ENCODE measurements at places on chromosomes 12 and 14. TPM values are rescaled to one million over a fixed set of nuclear protein-coding genes. Genes with fewer than 3 reads are reported as not detected.

DNA sequence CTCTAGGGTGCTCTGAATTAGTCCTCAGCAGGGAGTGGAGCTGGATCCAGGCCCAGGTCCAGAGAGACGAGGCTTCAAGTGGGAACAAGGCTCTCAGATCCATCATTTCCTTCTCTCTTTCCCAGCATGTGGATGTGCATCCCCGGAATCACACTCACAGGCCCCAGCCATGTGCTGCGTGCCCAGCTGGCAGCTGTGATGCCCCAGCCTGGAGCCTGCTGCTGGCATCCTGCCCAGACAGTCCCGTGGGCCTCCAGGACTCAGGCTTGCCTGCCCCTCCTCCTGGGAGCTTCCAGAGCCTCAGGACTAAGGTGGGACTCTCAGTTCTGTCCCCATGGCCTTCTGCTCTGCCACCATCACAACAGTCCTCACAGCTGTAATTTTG, 6.2 kb upstream of the KRT84 start:
- peak; percentile 53 for DNase-seq

DNA sequence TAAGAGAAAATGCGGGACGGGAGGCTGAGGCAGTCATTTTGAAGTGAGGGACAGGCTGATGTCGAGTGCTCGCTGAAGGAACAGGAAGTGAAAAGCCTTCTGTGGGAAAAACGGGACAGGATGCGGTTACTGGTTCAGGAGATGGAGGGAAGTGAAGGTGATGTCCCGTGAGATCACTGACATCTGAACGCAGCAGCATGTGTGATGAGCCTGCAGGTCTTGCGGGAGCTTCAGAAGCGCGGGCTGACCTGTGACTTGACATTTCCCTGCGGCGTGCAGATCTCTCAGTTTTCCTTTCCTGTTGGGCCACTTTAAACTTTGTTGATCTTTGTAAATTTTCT, 77.8 kb downstream of the DDX51 start:
- DNase-seq = no peak

DNA sequence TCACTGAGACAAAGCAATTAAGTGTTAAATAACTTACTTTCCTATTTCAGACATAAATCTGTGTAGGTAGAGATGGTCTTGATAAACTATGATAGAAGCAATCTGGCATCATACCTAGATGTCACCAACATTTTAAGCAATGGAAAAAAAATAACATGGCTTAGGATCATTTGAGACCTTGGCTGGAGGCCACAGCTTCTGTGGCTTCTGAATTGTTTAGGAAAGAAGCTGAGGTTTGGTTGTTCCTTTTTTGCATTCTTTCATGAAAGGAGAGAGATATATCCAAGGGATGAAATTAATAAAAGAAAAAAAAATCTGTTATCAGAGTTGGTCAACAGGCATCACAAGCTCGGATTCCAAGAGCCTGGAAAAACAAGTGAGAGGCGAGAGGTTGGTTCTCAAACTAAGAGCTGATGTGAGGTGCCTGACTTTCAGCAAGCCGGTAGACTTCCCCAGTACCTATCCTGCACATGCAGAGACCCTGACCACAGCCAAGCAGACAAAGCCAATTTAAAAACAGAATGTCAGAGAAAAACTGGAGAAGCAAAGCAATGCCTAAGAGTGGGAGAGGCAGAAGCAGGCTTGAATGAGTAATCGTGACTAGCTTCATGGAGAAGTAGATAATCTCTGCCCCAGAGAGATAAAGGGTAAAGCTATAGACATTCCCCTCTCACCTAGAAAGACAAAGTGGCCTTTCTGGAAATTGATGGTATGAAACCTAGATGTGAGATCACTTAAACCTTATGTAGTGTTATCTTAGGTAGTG, 43.4 kb upstream of the ST8SIA1 start:
- DNase-seq = peak; percentile 39

- DNase-seq = no peak
These were observed 613.8 kb downstream of the KCNH5 start for GRCh38 chr14:62431496-62431895.

GRCh38 chr14:59691266-59691665, 114.7 kb upstream of the CCDC175 start:
- DNase-seq = no peak

DCN gene
- total RNA-seq = not detected

GRCh38 chr14:101117543-101117942, 214.0 kb upstream of the RTL1 start:
- no peak for DNase-seq

DNA sequence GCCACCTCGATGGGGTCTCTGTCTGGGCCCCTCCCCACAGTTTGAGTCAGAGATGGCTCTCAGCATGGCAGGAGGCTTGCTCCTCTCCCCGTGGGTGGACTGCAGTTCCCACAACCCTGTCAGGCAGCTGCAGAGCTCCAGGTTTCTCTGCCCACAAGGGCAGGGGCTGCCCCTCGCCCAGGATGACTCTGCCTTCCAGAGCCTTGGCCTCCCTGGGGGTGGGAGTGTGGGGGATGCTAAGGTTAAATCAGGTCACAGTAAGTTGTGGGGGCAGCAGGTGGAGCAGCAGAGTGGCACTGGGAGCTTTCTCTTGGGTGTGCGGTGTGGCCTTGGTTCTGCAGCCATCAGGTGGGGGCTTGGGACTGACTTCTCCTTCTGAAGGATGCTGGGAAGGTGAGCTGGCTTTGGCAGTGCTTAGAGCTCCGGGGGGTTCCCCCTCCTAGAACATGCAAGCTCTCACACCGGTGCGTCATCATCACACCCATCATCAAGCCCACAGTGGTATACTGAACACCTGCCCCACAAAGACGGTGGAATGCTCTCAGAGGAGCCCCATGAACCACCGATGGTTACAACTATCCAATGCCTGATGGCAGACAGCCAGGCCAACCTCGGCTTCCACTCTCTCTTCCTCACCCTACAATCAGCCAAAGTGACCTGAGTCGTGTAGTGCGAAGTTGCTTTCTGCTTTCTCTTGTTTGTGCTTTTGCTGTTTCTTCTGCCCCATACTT, 39.7 kb downstream of the ERH start:
- DNase-seq = peak; percentile 61

- no peak for DNase-seq
These were observed 408.9 kb downstream of the NAV3 start for GRCh38 chr12:78239544-78239943.

LRIG3 gene
- total RNA-seq = 22.9 TPM

DNA sequence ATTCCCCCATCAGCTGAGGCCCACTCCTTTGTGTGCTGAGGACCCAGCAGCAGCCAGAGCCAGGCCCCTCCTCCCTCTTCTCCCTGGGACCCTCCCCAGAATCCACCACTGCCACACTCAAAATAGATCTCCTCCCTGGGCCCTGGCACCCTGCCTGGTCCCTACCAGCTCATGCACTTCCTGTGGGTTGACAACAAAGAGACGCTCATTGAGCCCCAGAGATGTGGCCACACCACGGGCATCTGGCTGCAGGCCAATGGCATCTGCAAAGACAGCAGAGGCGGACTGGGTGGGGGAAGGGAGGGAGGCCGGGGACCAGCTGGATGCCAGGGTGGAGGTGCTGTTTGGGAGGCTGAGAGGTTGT, 16.0 kb upstream of the ENDOU start:
- DNase-seq = peak; percentile 87

GRCh38 chr14:49975276-49975675, 82.4 kb downstream of the ARF6 start:
- DNase-seq = peak; percentile 79

AQP6 gene
- total RNA-seq = not detected

B4GALNT3 gene
- 1.1 TPM for total RNA-seq

GRCh38 chr14:58662759-58663158, 25.0 kb downstream of the DACT1 start:
- no peak for DNase-seq

- no peak for DNase-seq
These were observed 459.6 kb upstream of the RGS6 start for GRCh38 chr14:71472356-71473340.

DNA sequence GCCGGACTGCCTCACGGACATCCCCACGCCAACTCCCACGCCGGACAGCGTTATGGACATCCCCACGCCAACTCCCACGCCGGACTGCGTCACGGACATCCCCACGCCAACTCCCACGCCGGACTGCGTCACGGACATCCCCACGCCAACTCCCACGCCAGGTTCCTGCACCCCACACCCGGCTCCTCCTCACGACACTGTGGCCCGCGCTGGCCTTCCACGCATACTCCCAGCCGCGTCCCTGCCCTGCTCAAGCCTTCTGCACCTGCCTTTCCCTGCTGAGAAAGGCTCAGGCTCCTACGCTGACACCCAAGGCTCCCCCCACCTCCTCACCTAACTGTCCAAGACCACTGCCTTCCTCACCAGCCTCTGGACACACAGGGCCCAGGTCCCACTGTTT, 9.7 kb downstream of the CACNA2D4 start:
- DNase-seq = no peak

NINJ2 gene
- not detected for total RNA-seq

GRCh38 chr12:93742110-93742934, 65.1 kb downstream of the CRADD start:
- DNase-seq = peak; percentile 79

DNA sequence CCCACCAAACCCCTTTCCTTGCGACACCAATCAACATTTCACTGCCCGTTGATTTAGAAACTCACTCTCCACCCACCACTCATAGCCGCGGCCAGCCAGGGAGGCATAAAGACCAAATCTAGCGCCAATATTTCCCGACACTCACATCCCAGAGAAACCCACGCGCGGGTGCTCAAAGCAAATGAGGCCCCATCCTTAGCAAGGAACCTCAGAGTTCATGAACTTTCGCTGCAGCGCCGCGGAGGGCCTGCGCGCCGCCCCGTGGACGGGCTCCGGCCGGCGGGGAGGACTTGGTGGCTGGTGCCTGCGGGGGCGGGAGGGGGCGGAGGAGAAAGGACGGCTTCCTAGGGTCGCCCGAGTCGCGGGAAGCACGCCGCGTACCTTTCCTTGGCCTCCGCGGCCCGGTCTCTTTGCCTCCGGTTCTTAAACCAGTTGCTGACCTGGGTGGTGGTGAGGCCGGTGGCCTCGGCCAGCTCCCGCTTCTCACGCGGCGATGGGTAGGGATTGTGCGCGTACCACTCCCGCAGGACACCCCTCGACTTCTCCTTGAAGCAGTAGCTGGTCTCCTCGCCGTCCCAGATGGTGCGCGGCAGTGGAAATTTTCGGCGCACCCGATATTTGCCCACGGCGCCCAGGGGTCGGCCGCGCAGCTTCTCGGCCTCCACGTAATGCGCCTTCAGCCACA, 886 bp downstream of the SIX1 start:
- DNase-seq = peak; percentile 59

DNA sequence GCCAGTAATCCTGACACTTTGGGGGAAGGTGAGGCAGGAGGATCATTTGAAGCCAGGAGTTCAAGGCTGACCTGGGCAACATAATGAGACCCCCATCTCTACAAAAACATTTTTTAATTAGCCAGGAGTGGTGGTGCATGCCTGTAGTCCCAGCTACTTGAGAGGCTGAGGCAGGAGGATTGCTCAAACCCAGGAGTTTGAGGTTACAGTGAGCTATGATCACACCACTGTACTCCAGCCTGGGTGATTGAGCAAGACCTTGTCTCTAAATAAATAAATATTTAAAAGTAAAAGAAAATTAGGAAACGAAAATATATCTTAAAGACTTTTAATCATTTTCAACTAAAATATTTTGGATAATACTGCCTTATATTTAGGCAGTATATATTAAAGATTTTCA, 25.9 kb downstream of the CKB start:
- DNase-seq = no peak

DNA sequence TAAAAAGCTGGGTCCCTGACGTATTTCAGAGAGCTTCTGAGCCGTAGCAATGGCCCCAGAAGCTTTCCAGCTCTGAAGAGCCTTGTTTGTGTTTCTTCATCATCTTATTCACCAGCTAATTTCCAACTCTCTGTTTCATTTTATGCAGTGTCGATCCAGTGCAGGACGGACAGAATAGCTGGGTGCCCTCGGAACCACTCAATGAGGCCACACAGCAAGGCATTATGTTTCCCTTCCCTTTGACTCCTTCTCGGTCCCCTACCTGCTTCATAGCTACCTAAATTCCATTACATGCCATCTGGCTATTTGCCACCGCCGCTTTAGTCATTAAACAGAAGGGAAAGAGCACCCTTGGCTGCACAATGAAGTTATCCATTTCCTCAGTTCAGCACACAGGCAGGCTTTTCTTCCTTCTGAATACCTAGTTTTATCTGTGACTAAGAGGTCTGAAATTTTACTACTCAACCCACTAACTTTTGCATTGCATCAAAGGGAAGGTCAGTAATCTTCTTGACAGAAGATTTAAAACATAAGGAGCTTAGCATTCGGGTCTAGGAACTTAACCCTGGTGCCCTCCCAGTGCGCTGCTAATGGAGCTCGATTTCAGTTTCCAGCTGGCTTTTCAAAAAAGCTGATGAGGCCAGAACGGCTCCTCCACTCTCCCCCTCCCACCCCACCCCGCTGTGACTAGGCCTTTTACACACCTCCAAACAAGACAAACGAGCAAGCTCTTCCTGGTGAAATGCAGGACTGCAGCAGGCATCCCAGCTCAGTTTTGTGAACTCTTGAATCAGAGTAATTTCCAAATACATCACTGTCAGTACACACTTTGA, 176.8 kb downstream of the GXYLT1 start:
- peak; percentile 4 for DNase-seq

DNA sequence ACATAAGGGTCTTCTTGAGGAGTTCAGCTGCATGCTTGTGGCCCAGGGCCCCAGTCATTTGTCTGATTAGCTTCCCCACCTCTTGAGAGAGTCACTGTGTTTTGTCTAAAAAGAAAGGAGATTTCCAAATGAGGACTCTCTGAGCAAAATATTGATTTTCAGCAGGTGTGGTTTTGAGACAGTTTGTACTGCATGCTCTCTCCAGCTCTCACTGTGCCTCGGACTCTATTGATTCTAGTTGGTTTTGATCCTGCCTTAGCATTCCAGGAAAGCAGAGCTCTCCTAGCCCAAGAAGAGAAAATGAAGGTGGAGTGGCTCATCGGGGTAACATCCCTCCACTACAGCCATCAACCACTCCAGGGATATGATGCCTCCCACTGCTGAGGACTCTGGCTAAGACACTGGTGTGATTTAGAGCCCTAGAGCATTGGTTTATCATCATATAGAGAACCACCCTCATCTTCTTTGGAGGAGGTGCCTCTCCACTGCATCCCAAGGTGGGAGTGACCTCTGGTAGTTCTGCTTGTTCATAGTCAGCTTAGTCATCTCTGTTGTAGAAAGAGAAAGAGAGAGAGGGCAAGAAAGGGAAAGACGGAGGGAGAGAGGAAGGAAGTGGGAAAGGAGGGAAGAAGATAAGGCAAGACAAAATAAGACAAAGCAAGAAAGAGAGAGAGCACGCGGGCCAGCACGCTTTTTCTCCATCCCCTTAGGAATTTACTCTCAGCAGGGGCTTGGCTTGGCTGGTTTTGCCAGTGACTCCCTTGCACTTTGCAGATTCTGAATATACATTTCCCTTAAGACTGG, 365.6 kb downstream of the DPF3 start:
- no peak for DNase-seq

DNA sequence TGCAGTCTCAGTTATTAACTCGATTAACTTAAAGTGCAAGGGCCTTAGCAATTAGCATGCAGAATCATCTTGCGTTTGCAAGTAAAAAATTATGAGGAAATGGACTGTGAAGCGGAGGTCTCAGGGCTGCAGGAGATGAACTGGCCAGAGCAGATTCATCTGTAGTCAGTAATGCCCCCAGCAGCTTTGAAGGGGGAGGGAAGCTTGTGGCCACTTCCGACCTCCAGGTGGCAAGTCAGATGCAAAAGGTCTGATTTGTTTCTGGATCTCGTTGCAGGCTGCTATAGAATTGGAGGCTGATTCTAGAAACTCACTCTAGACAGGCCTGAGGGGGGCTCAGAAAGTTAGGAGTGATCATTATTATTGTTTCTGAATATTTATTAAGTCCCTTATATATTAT, 107.4 kb upstream of the RGS6 start:
- DNase-seq = no peak
